ENCODE measurements at places on chromosomes 13 and 19.

- DNase-seq: no peak
Measured at GRCh38 chr13:29059800-29060199, 239.7 kb downstream of the MTUS2 start.

DNA sequence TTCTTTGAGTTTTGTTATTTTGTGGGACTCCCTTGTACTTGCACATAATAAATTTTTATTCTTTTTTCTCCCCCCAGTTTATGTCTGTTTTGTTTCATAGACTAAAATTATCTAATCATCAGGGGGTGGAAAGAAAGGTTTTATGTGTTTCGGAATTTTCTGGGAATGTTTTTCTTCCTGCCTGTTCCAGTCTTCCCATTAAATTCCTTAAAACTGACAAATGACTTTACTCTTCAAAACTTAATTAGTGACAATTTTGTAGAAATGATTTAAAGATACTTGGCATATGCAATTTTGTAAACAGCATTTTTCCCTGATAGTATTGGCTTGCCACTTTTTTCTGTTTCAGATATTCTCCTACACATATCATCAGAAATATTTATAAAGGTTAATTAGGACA is 1813.4 kb downstream of the PCDH9 start:
- no peak for DNase-seq

- no peak for DNase-seq
Measured at GRCh38 chr19:4012092-4012974, 4.8 kb downstream of the PIAS4 start.

- DNase-seq: no peak
Measured at GRCh38 chr13:47033216-47033615, 136.4 kb upstream of the HTR2A start.

GRCh38 chr19:28577666-28578065 is 635.3 kb downstream of the UQCRFS1 start:
- no peak for DNase-seq

DNA sequence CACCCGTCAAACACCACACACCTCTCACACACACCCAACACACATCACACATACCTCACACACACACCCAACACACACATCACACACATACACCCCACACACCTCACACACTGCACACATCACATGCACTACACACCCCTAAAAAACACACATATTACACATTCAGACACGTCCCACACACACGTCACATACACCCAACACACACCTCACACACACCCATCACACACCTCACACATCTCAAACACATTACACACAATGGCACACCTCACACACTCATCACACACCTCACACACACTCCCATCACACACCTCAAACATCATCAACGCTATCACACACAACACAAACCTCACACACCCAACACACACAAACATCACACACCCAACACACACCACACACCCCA is 133.1 kb downstream of the CRYL1 start:
- no peak for DNase-seq

DNA sequence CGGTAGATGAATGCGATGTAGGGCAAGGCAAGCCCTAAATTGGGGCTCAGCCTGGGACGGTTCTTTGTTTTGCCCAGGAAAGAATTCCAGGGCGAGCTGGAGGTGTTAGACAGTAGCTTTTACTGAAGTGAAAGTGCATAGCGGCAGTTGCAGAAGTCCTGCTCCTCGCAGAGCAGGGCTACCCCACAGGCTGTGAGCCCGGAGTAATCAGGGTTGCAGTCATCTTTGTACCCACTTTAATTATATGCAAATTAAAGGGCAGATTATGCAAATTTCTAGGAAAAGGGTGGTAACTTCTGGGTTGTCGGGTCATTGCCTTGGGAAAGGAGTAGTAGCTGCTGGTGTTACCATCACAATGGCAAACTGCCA is 30.5 kb downstream of the VAV1 start:
- no peak for DNase-seq

DNA sequence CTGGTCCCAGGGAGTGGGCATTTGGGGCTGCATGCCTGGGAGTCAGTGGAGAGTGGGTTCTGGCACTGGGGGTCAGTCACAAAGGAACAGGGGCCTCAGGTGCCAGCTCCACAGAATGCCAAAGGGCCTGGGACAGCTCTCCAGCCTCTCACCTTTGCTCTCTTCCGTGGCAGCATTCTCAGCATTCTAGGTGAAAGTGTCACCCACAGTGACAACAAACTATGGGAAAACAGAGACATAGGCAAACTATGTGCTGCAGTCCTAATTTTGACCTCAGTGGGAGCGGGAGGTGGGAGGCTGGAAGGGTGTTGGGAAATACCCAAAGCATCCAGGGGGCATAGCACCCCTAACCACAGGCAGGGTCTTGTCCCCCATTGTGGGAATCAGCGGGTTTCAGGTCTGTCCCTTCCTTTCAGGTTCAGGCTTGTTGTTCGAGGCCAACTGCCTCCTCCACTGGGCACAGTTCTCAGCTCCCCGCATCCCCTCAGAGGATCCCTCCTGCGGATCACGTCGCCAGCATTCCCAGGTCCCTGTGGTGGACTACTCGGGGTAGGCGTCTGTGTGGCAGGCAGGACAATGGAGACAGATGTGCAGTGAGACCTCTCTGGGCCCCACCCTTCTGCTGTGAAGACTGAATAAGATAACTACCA is 52.4 kb downstream of the TSHZ3 start:
- DNase-seq: no peak

DNA sequence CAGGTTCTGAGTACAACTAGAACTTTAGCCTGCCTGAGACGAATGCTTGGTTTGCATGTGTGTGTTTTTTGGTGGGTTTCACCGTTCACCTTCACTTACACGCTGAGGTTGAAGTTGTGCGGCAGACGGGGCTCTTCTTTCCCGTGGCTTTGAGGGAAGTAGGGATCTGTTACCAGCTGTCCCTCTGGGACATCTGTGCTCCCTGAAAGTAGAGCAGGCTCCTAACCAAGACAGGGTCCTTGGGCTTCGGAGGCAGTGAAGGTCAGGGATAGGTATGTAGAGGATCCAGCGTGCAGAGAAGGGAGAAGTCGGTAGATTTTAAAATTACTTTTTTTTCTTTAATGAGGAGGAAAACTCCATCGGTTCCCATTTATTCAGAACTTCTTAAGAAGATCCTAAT is 48.7 kb downstream of the ZNF536 start:
- no peak for DNase-seq

GRCh38 chr13:35695448-35695770 is 218.9 kb upstream of the MAB21L1 start:
- no peak for DNase-seq

- no peak for DNase-seq
Measured at GRCh38 chr13:40470660-40471059, 195.8 kb downstream of the FOXO1 start.

DNA sequence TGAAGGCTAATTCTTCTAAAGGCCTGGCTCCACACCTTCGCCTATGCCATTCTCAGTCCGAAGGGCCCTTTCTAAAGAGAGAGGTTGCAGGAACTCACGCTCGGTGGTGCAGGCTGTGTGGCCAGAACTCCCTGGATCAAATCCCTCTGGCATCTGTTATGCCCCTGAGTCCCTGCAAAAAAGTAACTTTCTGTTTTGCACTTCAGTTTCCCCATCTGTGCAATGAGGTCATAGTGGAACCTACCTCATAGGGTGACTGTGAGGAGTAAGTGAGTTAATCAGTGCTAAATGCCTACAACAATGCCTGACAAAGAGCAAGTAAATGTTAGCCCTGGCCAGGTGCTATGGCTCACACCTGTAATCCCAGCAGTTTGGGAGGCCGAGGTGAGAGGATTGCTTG is 7.3 kb downstream of the IGSF23 start:
- DNase-seq: no peak

DNA sequence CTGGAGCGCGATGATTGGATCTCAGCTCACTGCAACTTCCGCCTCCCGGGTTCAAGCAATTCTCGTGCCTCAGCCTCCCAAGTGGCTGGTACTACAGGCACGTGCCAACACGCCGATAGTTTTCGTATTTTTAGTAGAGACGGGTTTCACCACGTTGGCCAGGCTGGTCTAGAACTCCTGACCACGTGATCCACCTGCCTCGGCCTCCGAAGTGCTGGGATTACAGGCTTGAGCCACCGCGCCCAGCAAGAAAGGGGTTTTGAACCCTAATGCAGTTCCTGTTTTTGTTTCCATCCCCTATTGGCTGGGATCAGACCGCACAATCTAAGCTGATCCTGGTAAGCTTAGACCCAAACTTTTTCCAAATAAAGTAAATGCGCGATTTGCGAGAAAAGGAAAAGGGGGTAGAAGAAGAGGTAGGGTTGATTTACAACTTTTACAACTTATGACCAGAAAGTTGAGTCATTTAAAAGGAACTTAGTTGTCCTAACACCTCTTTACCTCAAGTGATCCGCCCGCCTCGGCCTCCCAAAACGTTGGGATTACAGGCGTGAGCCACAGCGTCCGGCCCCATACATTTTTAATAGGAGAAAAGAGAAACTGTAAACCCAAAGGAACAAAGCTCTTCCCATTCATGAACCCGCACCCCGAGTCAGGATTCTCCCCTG is 764 bp downstream of the ZNF626 start:
- DNase-seq: peak; percentile 25

- peak; percentile 94 for DNase-seq
Measured at GRCh38 chr19:13163609-13164342, 13.6 kb downstream of the IER2 start.

DNA sequence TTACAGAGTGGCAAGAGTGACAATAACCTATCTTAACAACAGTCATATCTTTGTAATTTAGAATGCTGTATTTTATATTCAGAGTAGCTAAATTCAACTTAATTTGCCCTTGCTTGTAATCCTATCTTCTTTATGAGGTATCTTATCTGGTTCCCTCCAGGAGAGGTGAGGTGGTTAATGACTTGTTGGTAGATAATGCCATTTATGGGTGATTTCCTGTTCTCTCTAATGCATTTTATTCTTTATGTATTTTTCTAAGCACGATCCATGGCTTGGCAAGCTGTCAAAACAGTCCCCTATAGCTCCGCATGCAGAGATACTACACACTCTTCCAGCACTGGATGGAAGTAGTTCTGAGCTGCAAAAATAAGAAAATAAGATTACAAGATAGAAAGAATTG is 267.9 kb downstream of the LMO7 start:
- DNase-seq: no peak

- no peak for DNase-seq
Measured at GRCh38 chr13:95457294-95457693, 95.2 kb upstream of the CLDN10 start.

- no peak for DNase-seq
Measured at GRCh38 chr13:93882086-93882651, 597.3 kb downstream of the DCT start.

DNA sequence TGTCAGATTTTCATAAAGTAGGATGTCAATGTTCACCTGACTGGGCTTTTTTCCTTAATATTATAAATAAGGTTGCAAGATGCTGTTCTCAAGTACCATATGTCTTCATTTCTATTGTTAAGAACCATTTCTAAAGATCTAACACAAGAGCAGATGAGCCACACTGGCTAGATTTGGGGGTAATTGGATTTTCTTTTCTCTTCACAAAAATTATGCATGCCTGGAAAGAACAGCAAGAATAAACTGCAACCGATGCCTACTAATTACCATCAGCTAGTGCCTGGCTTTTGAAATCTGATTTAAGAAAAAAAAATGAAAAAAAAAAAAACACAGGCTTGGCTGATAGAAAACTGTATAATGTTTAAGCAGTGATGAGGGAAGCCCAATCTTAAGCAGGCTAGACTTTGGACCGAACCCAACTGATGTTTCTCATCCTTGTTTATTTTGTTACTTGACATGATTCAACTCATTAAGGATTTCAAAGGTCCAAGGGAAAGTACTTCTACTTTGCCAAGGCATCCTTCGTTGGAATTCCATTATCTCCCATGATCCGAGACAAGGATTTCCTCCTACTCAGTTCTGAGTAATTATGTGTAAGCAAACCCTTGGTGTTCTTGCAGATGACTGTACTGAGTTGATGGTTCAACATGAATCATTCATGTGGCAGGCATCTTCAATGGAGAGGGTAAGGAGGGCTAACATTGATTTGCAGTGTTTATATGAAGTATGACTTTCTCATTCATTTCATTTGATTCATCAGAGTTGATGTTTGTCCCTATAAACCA is 300.5 kb downstream of the SPRY2 start:
- no peak for DNase-seq

DNA sequence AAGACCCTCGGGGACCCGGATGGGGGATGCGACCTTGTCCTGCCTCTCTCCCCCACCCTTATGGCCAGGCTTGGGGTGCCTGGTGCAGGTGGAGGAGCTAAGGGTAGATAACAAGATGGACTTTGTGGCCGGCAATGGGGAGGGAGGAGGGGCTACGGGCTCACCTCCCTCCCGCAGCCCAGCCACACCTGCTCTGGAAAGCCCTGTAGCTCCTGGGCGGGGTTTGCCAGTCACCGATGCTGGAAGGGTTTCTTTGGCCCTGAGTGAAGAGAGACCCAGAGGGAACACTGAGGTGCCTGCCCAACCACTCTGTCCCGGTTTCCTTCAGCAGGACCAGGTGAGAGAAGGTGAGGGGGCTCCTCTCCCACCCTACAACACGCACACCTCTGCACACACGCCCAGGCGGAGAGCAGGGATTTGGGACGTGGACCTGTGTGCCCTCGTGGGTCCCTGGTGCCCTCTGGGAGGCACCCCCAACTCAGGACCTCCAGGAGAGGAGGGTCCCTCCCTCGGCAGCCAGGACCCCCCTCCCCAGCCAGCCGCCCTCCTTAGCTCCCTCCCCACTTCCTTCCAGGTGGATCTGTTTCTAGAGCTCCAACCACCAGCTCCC is at the start of gene FUT2:
TSS of gene FUT2 (plus strand) at position 229 of the 610 bp plus-strand sequence. CDS start 6,986 bp downstream, outside the sequence.
- peak; percentile 41 for DNase-seq

GRCh38 chr13:28568286-28568685 is 73.4 kb upstream of the FLT1 start:
- DNase-seq: no peak

- no peak for DNase-seq
Measured at GRCh38 chr13:31042481-31043165, 110.2 kb downstream of the TEX26 start.

DNA sequence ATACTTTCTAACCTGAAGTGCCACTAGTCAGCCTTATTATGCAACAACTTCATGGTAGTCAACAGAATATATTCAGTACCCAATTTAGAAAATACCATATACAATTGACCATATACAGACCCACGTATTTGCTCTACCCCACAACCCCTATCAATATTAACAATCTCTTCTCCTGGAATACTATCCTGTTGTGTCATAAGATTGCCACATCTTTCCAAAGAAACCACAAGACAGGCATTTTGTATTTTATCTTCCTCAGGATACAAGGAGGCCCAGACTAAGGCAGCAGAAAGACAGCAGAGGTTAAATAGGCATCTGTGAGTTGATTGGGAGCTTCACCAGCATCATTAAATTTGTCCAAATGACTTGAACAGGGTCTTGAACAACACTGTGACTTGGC is 4.5 kb downstream of the SPART start:
- no peak for DNase-seq

Measured in neural progenitor cell (in vitro differentiated cells).